ENCODE measurements at places on chromosomes 11 and 22.

DNA sequence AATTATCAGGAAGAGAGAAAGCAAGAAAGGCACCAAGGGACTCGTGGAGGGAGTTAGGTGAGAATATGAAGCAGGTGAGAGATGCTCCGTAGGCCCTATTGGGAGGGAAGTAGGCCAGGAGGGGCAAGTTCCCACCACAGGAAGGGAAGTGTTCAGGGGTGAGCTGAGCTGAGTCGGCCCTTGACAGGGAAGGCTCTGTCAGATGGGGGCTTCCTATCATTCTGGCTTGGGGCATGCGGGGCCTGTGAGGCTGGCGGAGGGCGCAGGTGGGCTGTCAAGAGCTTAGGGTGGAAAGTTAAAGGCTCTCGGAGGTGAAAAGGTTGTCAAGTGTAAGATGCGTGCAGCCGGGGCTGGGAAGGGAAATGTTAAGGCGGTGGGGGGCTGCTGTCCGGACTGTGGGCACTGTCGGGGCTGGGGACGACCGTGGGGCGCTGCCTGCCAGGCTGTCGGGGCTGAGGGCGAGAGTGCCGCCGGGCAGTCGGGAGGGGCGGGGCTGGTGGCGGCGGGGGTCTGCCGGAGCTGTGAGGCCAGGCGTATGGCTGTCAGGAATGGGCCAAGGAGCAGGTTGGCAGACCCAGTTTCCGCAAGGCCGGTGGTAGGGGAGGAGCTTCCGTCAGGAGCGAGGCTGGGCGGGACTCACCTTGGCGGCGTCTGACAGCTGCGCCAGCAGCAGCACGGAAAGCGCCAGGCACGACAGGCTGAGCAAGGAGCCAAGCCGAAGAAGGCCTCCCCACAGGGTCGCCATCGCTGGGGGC is 496 bp downstream of the TMEM9B start:
- DNase-seq: peak; percentile 84

- peak; percentile 75 for DNase-seq
Measured at GRCh38 chr22:19121631-19122142, 525 bp downstream of the DGCR2 start.

GRCh38 chr11:33443684-33444083 is 186.5 kb downstream of the HIPK3 start:
- DNase-seq: no peak

DNA sequence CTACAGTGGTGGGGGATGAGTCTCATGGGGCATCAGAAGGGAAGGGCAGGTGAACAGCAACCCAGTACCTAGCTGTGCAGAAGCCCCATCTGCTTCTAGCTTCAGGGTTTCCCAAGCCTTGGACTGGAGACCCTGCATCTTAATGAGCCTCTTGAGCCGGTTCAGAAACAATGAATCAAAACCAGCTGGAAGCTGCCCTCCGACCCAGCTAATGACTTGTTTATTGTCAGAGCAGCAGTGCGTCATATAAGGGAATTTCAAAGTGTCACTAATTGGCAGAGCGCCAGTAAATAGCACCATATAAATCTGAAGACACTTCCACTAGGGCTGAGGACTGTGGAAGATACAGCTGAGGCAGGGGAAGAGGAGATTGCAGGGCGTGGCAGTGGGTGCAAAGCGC is 57.5 kb downstream of the RPUSD4 start:
- no peak for DNase-seq

GRCh38 chr11:34351687-34352469 is 5.9 kb downstream of the ABTB2 start:
- no peak for DNase-seq

GRCh38 chr11:27118371-27118770 is 77.8 kb downstream of the BBOX1 start:
- no peak for DNase-seq

DNA sequence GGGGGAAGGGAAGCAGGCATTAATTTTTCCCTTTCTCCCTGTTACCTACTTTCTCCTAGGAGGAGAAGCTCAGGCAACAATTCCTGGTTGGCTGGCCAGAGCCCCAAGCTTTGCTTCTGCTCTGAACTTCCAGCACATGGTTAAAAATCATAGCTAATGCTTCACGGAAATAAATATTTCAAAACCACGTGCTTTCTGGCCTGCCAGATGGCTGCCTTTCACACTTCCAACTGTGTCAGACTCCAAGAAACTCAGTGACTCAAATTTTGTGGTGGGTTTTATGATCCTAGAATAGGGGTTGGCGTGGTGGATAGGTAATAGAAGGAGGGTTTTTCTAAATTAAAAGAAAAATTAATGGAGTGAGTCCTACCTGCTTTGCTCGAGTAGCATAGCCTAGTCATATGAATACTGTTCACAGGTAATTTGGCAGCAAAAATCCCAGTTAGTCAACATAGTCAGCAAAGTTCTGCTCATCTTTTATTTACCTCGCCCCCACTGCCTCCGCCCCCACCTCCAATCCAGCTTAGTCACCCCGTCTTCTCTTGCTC is 58.6 kb downstream of the SC5D start:
- DNase-seq: no peak

- DNase-seq: peak; percentile 78
Measured at GRCh38 chr11:45180179-45180847, 33.9 kb downstream of the PRDM11 start.

DNA sequence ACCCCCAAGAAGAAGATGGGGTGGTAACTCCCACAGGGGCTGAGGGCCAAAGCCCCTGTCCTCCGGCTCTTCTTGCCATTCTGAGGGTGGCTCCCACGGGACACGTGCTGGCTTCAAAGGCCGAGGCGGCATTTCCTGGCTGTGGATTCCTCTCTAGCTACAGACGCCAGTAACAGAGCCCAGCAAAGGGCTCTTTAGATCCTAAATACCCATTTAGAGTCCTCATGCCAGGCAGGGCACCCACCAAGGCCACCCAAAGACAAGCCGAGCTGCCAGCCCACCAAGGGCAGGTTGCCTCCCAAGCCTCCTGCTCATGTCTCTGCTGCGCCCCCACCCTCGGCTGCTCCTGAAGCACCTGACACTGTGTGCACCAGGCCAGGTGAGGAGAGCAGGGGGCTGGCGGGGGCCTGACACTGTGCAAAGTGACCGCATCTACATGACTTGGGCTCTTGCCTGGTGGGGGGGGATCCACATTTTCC is 5.7 kb downstream of the LRFN4 start:
- peak; percentile 26 for DNase-seq

GRCh38 chr11:11814614-11815452 is 26.9 kb upstream of the USP47 start:
- DNase-seq: no peak

DNA sequence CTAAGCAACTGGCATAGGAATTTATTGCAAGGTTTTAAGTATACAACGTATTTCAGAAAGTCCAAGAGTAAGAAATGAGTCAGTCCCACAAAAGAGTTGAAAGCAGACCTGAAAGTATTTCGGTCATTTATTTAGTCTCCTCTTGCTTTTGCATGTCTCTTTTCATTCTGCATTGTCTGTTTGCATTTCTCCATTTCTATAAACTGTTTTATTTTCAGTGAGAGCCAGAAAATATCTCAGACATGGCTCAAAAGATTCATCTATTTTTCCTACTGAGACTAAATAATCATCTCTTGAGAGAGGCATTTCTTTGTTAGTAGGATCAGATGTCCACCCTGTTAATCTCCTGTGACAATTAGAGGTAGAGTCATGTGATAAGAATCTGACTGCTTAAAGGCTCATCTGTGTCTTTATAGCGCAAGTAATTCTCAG is 219.1 kb upstream of the CCDC179 start:
- DNase-seq: no peak

- DNase-seq: no peak
Measured at GRCh38 chr22:19397734-19398104, 33.8 kb downstream of the HIRA start.

DNA sequence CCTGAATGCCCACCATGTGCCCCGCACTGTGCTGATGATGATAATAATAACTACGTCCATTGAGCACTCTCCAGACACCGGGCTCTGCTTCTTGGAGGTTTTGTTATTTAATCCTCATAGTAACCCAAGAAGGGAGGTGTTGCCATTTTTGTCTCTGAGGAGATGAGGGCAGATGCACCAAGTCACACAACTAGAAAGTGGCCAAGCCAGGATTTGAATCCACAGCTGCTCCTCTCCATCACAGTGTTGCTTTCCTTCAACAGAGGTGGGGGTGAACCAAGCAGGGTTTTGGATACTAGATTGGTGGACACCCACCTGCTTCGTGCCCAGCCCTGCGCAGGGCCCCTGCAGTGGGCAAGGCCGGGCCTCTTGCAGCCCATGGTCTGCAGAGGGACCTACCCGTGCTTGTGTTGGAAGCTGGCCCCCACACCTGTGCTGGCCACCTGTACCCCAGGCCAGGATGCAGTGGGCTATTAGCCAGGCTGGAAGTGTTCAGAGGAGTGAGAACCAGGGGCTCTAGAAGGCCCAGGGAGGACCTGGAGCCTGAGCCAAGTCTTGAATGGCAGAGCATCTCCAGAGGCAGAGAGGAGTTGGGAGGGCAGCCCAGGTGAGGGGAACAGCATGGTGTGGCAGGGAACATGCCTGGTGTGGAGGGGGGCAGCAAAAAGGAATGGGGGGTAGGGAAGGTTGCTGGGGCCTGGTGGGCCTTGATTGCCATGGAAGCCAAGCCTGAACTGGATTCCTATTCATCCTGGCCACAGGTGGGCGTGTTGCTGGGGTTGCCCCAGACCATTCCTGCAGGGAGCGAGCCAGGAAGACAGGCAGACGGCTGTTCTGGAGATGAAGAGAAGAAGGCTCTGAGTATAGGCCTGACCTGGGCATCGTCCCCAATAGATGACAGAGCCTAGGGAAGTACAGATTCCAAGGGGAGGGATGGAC is 2.7 kb upstream of the DPP3 start:
- no peak for DNase-seq

DNA sequence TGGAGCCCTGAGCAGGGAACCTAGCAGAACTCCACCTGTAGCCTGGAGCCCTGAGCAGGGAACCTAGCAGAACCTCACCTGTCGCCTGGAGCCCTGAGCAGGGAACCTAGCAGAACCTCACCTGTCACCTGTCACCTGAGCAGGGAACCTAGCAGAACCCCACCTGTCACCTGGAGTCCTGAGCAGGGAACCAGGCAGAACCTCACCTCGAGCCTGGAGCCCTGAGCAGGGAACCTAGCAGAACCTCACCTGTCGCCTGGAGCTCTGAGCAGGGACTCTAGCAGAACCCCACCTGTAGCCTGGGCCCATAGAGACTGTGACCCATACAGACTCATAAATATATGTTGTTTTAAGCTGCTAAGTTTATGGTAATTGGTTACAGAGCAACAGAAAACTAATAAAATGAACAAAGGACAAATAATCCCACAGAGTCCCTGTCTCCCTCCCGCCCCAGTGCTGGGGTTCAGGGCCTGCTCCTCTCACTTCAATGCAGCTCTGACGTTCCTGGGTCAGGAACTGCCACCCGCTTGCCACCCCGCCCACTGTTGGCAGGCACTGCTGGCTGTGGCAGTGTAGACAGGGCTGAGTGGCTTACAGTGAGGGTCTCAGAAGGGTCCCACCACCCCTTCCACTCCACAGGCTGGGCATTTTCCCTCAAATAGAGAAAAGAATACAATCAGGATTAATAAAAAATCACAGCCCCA is 259.1 kb downstream of the TBC1D22A start:
- no peak for DNase-seq

DNA sequence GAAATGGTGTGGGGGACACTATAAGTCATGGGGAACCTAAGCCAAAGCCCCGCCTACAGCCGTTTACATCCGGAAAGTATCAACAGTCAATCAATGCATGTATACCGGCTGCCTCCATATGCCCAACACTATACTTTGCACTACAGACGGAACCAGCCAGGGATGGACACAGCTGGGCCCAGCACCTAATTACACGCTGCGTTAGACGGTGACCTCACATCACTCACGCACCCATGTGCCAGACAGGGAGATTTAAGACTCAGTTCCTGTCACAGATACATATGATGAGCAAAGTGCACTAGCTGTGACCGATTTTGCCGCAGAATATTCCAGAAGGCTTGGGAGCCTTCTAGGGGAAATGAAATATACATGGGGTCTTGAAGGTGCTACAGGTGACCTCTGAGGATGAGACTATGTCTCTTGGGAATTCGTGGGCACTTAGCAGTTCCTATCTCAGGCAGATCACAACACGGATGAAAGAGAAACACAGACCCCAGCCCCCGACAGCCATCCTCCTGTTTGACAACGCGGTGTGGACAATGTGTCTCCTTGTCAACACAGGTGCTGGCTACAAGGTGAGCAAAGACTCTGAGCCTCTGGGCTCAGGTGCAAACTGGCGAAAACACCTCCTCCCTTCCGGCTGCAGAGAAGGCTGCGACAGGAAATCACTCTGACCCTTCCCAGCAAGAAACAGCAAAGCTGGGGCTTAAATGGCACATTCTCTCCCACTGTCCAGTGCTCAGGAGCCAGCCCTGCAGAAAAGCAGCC is 8.0 kb downstream of the AHNAK start:
- no peak for DNase-seq

- peak; percentile 49 for DNase-seq
Measured at GRCh38 chr11:135027461-135027860, 615.4 kb upstream of the B3GAT1 start.

DNA sequence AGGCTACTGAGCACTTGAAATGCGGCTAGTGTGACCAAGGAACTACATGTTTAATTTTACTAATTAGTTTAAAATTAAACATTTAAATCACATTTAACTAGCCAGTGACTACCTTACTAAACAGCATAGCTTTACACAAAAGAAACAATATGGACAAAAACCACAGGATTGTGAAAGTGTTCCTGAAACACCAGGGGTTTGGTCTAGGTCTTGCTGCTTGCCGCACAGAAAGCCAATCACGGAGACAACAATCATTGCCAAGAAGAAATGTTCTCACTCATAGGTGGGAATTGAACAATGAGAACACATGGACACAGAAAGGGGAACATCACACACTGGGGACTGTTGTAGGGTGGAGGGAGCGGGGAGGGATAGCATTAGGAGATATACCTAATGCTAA is 309.5 kb downstream of the C11orf87 start:
- DNase-seq: no peak

GRCh38 chr11:12200279-12200990 is 90.0 kb downstream of the MICAL2 start:
- peak; percentile 57 for DNase-seq

DNA sequence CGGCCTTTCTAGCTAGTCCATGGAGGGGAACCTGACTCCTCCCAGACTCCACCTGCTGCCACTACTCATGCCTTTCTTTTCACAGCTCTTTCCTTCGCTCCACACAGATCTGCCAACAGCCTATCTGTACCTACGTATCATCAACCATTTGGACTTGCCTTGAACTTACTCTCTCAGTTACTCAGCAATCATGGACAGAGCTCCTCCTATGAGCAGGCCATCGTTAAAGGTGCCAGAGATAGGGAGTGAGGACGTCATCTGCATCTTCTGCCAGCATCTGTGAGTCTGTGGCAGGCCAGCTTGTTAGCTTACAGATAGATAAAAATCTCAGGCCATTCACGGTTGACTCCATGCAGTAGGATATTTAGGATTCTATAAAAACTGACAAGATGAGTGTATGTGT is 162.9 kb upstream of the ZBED5 start:
- DNase-seq: no peak

DNA sequence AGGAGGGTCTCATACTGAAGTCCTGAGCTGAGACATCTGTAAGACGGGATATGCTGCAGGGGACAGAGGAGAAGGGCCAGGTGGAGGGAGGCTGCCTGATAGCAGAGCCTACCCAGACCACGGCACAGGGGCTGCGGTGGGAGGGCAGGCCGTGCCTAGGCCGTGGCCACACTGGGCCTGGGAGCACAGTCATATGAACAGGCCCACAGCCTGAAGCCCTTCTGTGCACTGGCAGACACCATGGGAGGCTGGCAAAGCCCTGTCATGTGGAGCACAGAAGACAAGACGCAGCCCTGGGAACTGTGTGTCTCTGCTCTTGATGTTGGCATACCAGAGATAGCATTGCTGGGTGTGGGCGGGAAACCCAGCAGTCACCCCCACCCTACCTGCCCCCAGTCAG is 3.3 kb downstream of the SPATA19 start:
- no peak for DNase-seq

- peak; percentile 28 for DNase-seq
Measured at GRCh38 chr22:49599039-49599438, 228.6 kb downstream of the BRD1 start.
